Articular chondrocyte of knee joint (primary cell): ENCODE measurements at places on chromosomes 4 and X. TPM values are rescaled to one million over a fixed set of nuclear protein-coding genes. Genes with fewer than 3 reads are reported as not detected.

Gene FIP1L1
- 97.7 and 106 TPM in 2 replicates for total RNA-seq

Gene ASIC5
- total RNA-seq = not detected in 2 replicates

Gene HTRA3
- 13.0 and 20.8 TPM in 2 replicates for total RNA-seq

Gene DOCK11
- total RNA-seq = 16.8 and 19.2 TPM in 2 replicates

Gene FABP2
- total RNA-seq = under 0.01 TPM in 1 of 2 replicates, not detected in the other

Gene AFAP1
- total RNA-seq = 56.3 and 59.7 TPM in 2 replicates

Gene APELA
- total RNA-seq = not detected in 2 replicates

Gene HERC5
- 1.3 and 2.9 TPM in 2 replicates for total RNA-seq

Gene HTN3
- total RNA-seq = not detected in 2 replicates

Gene MTNR1A
- 0.32 TPM in 1 of 2 replicates, not detected in the other for total RNA-seq

Gene RASL11B
- total RNA-seq = 0.11 TPM in 1 of 2 replicates, not detected in the other

Gene AADAT
- 5.6 and 6.4 TPM in 2 replicates for total RNA-seq

Gene SOWAHD
- 0.13 and 0.32 TPM in 2 replicates for total RNA-seq

Gene SMPX
- not detected in 2 replicates for total RNA-seq
